OCI-LY7 (cell line): ENCODE measurements at places on chromosomes 7 and 10. TPM values are rescaled to one million over a fixed set of nuclear protein-coding genes. Genes with fewer than 3 reads are reported as not detected.

- no peak for DNase-seq
Measured at GRCh38 chr7:127766831-127767459, 115.0 kb downstream of the SND1 start.

DNA sequence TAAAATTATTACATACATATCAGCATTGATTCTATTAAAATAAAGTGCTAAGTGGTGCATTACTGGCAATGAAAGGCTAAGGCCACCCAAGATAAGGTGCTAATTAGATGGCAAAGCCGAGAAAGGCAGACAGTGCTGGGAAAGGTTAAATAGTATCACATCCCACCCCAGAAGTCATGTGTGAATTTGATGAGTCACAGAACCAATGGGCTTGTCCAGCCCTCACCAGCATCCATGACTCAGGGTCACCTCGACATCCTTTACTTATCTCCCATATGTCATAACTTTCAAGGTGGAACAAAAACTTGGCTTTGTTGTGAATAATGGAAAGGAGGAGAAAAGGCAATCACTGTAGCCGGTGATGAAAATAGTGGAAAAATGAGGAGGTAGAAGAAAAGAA, 459.1 kb downstream of the PLXNA4 start:
- DNase-seq: no peak

- DNase-seq: no peak
Measured at GRCh38 chr10:130169136-130169859, 33.1 kb downstream of the GLRX3 start.

The GBX1 gene
- not detected in 2 replicates for total RNA-seq

GRCh38 chr10:97759158-97759887, 12.5 kb downstream of the SFRP5 start:
- peak; percentile 54 for DNase-seq
